ENCODE measurements at places on chromosomes 16 and 17.

- no peak for DNase-seq
These were observed 56.1 kb upstream of the MRTFB start for GRCh38 chr16:14015033-14015432.

DNA sequence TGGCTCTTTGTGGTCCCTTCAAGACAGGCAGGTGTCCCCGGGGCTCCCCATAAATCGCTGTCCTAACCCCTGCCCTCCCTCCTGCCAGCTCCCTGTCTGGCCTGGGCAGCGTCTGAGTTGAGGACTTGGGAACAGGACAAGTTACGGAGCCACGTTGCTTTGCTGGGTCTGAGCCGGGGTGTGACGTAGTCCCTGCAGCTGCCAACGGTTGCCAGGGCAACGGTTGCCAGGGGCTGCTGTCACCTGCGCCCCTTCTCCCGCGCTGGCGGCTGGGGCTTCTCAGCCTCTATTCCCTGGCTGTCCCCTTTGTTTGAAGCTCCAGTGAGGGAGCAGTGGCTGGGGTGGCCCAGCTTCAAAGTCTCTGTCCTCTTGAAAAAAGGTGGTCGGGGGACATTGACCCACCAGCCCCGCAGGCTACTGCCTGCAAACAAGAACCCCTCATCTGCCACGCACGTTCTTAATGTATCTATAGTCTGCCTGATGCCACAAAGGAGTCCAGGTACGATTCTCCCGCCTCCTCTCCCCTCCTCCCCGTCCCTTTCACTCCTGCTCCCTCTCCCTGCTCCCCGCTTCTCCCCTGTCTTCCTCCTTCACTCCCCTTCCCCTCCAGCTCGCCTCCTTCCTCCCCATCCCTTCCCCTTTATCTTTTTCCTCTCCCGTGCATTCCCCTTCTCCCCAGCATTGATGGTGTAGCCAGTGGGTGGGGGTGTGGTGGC lies 10.9 kb downstream of the ADGRG1 start:
- no peak for DNase-seq

GRCh38 chr16:71430744-71431143 lies 11.1 kb downstream of the TLE7 start:
- DNase-seq, result no peak

- DNase-seq, result no peak
These were observed 200.3 kb downstream of the SEC14L1 start for GRCh38 chr17:77341069-77341541.

DNA sequence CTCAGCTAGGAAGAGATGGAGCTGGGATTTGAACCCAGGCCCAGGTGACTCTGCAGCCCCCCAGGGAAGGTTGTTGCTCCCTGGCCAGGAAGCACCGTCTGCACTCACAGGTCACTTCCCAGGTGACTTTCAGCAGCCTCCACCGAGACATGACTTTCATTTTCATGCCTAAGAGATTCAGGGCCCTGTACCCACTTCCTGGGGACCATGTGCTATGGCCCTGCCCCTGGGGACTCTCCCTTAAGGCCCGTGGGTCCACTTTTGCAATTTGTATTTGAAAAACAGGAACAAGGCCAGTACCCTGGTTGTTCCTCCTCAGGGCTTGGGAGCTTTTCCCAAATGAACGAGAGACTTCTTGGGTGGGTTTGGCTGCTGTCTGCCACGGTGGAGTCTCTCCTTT lies 191.0 kb downstream of the IRF8 start:
- no peak for DNase-seq

DNA sequence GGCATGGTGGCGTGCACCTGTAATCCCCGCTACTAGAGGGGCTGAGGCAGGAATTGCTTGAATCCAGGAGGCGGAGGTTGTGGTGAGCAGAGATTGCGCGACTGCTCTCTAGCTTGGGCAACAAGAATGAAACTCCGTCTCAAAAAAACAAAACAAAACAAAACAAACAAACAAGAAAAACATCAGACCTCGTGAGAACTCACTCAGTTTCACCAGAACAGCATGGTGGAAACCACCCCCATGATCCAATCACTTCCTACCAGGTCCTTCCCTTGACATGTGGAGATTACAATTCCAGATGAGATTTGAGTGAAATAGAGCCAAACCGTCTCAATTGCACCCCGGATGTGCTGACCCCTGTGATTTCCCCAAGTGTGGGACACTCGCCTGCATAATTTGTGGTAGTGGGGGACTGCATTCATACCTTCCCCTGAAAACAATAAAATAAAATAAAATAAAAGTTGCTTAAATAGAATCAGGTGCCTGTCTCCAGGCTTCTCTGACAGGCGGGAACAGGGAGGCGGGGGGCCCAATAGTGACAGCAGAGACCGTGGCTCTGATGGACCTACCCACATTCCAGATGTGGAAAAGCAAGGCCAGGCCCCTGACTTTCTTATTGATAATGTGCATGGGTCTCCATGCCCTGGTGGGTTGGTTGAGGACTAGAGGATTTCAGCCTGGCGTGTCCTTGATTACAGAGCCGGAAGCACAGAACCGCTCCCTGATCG lies 13.1 kb downstream of the ZSCAN10 start:
- no peak for DNase-seq

DNA sequence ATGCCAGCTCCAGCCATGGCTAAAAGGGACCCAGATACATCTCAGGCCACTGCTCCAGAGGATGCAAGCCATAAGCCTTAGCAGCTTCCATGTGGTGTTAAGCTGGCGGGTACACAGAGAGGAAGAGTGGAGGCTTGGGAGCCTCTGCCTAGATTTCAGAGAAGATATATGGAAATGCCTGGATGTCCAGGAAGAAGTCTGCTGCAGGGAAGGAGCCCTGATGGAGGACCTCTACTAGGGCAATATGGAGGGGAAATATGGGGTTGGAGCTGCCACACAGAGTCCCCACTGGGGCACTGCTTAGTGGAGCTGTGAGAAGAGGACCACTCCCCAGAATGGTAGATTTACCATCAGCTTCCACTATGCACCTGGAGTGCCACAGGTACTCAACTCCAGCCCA lies 32.1 kb downstream of the RNF112 start:
- DNase-seq, result no peak

DNA sequence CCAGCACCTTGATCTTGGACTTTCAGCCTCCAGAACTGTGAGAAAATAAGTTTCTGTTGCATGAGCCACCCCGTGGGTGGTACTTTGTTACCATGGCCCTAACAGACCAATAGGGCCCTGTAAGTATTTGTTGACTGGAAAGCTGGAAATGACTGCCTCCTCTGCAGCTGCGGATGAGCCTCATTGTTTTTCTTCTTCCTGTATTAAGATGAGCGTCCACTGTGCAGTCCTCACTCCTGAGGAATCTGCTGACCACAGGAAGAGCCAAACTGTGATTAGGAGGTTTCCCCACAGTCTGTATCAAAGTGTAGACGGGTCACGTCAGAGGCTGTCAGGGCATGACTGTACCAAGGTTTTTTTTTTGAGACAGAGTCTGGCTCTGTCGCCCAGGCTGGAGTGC lies 12.2 kb upstream of the AKTIP start:
- DNase-seq, result no peak

GRCh38 chr17:47694581-47695428 lies 844 bp downstream of the TBKBP1 start:
- DNase-seq, result peak; percentile 39
